Activated CD8-positive, alpha-beta T cell treated with anti-CD3 and anti-CD28 coated beads, Interleukin-2, amount 10 ng/mL, durations not matched to agents 7 days and 5 days (primary cell): ENCODE measurements at places on chromosomes 1 and 21.

DNA sequence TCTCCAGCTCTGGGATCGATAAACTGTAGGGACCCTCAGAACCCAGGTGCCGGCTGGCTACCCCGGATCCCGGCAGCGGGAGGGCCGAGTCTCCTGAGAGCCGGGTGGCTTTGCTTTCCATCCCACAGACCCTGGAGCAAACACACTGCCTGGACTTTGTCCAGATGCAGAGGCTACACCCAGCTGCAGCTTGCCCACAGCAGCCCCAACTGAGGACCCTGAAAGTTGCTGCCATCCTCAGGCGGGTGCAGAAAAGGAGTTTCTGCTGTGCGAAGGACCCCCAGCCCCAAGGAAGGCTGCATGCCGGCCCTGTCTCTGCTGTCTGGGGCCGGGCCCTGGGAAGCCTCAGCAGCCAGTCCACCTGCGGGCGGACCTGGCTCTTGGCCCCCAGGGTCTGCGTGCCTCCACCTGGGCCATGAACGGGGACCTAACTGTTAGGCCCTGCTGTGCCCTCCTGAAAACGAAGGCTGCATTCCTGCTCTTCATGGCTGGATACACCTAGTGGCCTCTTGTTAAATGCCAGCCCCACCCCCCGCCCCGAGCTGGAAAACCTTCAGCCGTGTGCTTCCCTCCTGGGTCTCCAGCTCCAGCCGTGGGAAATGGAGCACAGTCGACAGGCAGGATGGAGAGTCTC lies 97.5 kb upstream of the ARHGEF16 start:
- H3K27me3 ChIP-seq = no peaks in the 10 kb centered on the region
- H3K36me3 ChIP-seq = no peaks in the 10 kb centered on the region
- H3K4me3 ChIP-seq = no peak overlapping the region
- no peak for DNase-seq
- no peaks in the 10 kb centered on the region for H3K4me1 ChIP-seq
- H3K27ac ChIP-seq = no peak overlapping the region

DNA sequence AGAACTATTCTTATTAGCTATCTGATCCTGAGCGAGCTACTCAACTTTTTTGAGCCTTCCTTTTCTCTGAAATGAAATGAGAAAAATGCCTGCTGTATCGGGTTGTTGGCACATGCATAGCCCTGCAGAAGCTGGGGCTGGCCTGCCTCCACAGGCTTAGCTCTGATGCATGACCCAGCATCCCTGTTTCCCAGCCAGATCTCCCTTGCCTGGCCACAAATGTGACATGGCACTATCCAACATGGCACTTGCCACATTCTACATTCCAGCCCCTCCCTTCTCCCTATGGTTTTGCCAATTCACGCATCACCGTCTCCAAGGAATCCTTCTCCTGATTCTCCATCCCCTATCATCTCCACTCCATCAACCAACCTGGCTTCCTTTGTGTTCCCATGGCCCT lies 13.8 kb downstream of the RNU5D-1 start:
- H3K36me3 ChIP-seq = no peaks in the 10 kb centered on the region
- no peak for DNase-seq
- peaks cover 67% of the 10 kb centered on the region for H3K4me1 ChIP-seq
- H3K4me3 ChIP-seq = no peak overlapping the region
- H3K27me3 ChIP-seq = no peaks in the 10 kb centered on the region

DNA sequence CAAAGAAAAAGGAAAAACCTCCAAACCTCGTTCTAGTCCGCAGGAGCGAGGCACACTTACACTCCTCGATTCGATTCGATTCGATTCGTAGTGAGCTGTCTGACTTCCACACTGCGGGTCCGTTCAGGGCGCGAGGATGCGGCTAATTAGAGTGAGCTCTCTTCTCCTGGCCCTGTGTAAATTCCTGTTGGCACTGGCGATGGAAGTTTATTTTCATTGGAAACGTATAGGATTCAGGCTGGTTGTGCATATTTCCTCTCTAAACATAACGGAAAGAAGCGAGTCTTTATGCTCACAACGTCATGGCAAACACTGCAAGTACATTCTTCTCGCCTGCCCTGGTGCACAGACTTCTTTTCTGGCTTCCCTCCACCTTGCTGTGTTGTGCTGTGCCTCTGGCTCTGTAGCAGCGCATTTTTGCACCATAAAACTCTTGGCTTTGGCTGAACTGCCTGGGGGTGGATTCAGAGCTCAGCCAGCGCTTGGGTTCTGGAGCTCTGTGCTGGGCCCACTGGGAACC lies 2.7 kb downstream of the HUNK start:
- H3K27ac ChIP-seq = no peak overlapping the region
- H3K4me1 ChIP-seq = peaks cover 6% of the 10 kb centered on the region
- peaks cover 33% of the 10 kb centered on the region for H3K27me3 ChIP-seq

DNA sequence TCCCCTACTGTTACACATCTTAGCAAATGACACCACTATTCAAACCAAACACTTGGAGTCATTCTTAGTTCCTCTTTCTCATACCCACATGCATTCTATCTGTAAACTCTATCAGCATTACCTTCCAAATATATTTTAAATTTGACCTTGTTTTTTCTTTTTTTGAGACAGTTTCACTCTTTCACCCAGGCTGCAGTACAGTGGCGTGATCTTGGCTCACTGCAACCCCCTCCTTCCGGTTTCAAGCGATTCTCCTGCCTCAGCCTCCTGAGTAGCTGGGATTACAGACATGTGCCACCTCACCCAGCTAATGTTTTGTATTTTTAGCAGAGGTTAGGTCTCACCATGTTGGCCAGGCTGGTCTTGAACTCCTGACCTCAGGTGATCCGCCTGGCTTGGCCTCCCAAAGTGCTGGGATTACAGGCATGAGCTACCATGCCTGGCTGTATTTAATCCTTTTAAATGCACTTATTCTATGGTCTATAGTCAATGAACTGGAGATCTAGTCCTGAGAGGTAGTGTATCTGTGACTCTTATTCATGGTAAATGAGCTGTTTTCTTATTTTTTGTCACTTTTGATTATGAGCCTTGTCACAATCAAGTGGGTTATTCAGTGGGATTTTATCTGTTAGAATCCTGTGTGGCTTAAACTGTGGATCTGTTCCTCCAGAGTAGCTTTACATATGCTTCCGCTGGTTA lies 73.1 kb downstream of the GATAD2B start:
- DNase-seq = peak; percentile 43
- H3K27ac ChIP-seq = peak overlapping the region; percentile 77
- peaks cover 15% of the 10 kb centered on the region for H3K4me1 ChIP-seq
- peaks cover 34% of the 10 kb centered on the region for H3K36me3 ChIP-seq
- H3K27me3 ChIP-seq = no peaks in the 10 kb centered on the region
- H3K4me3 ChIP-seq = peak overlapping the region; percentile 32

GRCh38 chr1:87508247-87508787 lies 179.6 kb downstream of the LMO4 start:
- no peak overlapping the region for H3K27ac ChIP-seq
- H3K27me3 ChIP-seq = peaks cover 2% of the 10 kb centered on the region
- no peak for DNase-seq
- H3K4me1 ChIP-seq = no peaks in the 10 kb centered on the region
- no peaks in the 10 kb centered on the region for H3K36me3 ChIP-seq

- peaks cover 9% of the 10 kb centered on the region for H3K27me3 ChIP-seq
- H3K4me1 ChIP-seq = peaks cover 6% of the 10 kb centered on the region
- H3K4me3 ChIP-seq = no peak overlapping the region
- H3K27ac ChIP-seq = no peak overlapping the region
Observed at GRCh38 chr1:54125386-54126070, 27.3 kb downstream of the CDCP2 start.

DNA sequence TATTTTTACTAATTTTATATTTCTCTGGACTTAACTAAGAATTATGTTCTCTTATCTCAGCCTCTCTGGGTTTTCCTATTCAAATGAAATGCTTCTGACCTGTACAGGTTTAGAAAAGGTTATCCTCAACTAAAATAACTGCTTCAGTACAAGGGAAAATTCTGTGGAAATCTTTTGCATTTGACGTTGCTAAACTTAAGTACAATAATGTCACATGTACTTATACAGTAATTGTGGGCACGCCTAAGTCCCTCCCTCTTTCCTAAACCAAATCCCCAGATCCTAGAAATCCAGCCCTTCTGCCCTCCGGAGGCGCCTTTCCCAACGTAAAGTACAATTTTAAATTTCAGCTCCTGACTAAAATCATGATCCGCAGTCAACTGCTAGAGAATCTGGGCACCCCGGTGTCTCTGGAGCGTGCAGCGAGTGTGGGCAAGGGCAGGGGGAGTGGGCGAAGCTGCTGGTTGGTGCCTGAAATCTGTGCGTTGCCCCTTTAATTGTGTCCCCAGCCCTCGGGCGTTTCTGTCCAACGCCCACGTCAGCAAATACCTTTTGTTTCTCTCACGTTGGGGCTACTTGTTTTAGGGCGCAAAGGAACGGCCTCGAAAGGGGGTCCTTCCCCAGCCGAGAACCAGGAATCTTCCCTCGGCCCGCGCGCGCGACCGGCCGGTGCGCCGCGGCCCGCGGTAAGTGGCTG lies at the start of gene ZBTB8A:
Gene ZBTB8A (plus strand): TSS at position 541 of the 697 bp plus-strand sequence. CDS start 53,505 bp downstream, outside the sequence.
- H3K36me3 ChIP-seq = no peaks in the 10 kb centered on the region
- peaks cover 8% of the 10 kb centered on the region for H3K4me1 ChIP-seq

GRCh38 chr21:43884861-43885417 lies 19.9 kb downstream of the AGPAT3 start:
- no peak overlapping the region for H3K4me3 ChIP-seq
- DNase-seq = no peak
- H3K27me3 ChIP-seq = no peaks in the 10 kb centered on the region
- peaks cover 27% of the 10 kb centered on the region for H3K36me3 ChIP-seq
- H3K4me1 ChIP-seq = peaks cover 54% of the 10 kb centered on the region

- H3K27me3 ChIP-seq = no peaks in the 10 kb centered on the region
- no peaks in the 10 kb centered on the region for H3K36me3 ChIP-seq
- no peak overlapping the region for H3K27ac ChIP-seq
- no peaks in the 10 kb centered on the region for H3K4me1 ChIP-seq
Observed at GRCh38 chr1:104387716-104388508, 638.2 kb downstream of the AMY1C start.

DNA sequence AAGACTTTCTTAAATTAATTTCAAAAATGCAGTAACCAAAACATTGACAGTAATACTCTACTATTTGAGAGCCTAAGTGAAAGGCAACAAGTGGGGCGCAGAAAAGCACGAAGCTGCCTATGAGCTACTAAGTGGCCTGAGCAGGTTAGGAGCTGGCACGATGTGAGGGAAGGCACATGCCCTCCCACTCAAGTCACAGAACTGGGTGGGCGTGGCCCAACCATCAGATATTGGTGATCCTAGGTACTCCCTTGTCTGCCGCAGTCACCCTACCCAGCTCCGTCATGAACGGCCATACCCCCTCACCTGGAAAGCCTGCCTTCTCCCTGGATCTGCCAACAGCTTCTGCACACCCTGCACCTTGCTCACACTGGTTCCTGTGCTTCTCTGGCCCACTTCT lies 40.8 kb downstream of the SSBP3 start:
- peaks cover 22% of the 10 kb centered on the region for H3K4me1 ChIP-seq
- no peak overlapping the region for H3K27ac ChIP-seq
- H3K27me3 ChIP-seq = no peaks in the 10 kb centered on the region
- peaks cover 24% of the 10 kb centered on the region for H3K36me3 ChIP-seq

- no peak overlapping the region for H3K27ac ChIP-seq
- H3K4me1 ChIP-seq = peaks cover 13% of the 10 kb centered on the region
- no peak for DNase-seq
- no peaks in the 10 kb centered on the region for H3K36me3 ChIP-seq
- no peak overlapping the region for H3K4me3 ChIP-seq
Observed at GRCh38 chr1:51290489-51290847, 39.9 kb downstream of the TTC39A start.

- H3K27ac ChIP-seq = no peak overlapping the region
- no peaks in the 10 kb centered on the region for H3K4me1 ChIP-seq
- DNase-seq = no peak
- no peaks in the 10 kb centered on the region for H3K36me3 ChIP-seq
- H3K4me3 ChIP-seq = no peak overlapping the region
Observed at GRCh38 chr1:193762236-193762635, 575.8 kb upstream of the B3GALT2 start.

- H3K4me3 ChIP-seq = no peak overlapping the region
- H3K4me1 ChIP-seq = no peaks in the 10 kb centered on the region
- no peaks in the 10 kb centered on the region for H3K36me3 ChIP-seq
- H3K27ac ChIP-seq = no peak overlapping the region
- no peaks in the 10 kb centered on the region for H3K27me3 ChIP-seq
- no peak for DNase-seq
Observed at GRCh38 chr21:18877917-18878316, 474.3 kb upstream of the TMPRSS15 start.

DNA sequence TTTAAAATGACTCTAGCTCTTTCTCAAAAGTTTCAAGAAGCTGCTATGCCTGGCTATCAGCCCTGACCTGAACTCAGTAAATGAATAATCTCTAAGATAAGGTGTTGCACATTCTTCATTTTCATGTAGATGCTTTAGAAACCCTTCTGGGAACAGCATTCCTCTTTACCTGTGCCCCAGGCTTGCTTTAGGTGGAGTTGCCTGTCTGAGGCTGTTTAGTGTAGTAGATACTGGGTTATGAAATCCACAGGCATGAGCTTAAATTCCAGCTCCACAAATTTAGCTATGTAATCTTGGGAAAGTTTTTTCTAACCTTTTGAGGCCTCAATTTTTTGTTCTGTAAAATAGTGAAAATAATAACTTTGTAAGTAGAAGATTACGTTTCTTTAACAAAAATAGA lies 41.6 kb downstream of the ATP6V1G3 start:
- H3K27ac ChIP-seq = no peak overlapping the region
- peaks cover 11% of the 10 kb centered on the region for H3K4me1 ChIP-seq
- DNase-seq = no peak
- no peak overlapping the region for H3K4me3 ChIP-seq

DNA sequence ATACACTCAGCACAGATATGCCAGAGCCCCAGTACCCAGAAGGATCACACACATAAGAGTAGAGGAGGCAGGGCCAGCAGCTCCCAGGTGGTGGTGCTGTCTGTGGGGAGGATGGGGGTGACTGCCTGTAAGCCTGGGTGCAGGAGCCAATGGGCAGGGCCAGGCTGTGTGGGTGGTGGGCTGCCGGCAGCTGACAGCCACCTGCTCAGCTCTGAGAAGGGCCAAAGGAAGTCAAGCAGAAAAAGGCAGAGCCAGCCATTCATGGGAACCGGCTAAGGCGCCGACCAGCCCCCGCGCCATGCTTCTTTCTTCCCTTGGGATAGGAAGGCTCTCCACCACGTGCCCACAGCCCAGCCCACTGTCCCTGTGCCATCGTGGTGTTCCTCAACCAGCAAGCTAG lies 14.1 kb downstream of the PIK3C2B start:
- no peaks in the 10 kb centered on the region for H3K27me3 ChIP-seq
- H3K27ac ChIP-seq = no peak overlapping the region
- H3K4me3 ChIP-seq = no peak overlapping the region
- no peak for DNase-seq
- no peaks in the 10 kb centered on the region for H3K36me3 ChIP-seq

DNA sequence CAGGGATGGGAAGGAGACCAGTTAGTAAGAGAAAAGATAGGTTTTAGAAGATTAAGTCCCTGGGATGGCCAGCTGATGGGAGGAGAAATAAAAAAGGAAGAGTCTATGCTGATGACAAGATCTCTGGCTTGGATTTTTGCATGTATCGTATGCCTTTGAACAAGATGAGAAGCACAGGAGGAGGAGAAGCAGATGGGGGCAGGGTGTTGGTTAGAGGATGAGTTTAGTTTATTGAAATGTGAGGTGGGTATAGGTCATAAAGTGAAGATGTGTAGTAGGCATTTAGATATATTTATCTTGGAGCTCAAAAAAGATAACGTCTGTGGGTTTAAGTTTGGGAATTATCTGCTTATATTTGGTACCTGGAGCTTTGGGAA lies 1.4 kb downstream of the TIPRL start:
- H3K27ac ChIP-seq = no peak overlapping the region
- H3K27me3 ChIP-seq = no peaks in the 10 kb centered on the region
- no peak for DNase-seq
- H3K4me1 ChIP-seq = peaks cover 11% of the 10 kb centered on the region
- H3K36me3 ChIP-seq = peaks cover 11% of the 10 kb centered on the region
- H3K4me3 ChIP-seq = no peak overlapping the region

- H3K36me3 ChIP-seq = no peaks in the 10 kb centered on the region
- DNase-seq = no peak
- H3K4me3 ChIP-seq = no peak overlapping the region
Observed at GRCh38 chr21:41958886-41959563, 5.2 kb upstream of the C2CD2 start.
